Naive thymus-derived CD8-positive, alpha-beta T cell (primary cell): ENCODE measurements at places on chromosomes 5 and 9.

DNA sequence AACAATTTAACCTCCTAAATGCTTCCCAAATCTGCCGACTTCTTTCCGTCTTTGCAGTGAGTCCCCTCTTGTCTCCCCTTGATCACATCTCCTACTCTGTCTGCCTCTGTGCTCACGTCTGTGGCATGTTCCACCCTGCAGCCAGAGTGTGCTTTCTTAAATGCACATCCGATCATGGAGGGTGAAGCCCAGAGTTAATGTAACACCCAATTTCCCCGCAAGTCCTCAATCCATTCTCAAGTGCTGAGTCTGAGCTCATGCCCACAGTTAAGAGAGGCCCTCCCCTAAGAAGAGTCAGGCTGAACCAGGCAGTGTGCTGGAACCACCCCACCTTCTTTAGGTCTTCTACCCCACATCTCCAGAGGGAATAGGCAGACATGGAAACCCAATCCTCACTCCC, 164.8 kb downstream of the EPB41L4A start:
- no peak for DNase-seq

- no peak for DNase-seq
Observed at GRCh38 chr5:138610918-138611677, 35.9 kb upstream of the HSPA9 start.

DNA sequence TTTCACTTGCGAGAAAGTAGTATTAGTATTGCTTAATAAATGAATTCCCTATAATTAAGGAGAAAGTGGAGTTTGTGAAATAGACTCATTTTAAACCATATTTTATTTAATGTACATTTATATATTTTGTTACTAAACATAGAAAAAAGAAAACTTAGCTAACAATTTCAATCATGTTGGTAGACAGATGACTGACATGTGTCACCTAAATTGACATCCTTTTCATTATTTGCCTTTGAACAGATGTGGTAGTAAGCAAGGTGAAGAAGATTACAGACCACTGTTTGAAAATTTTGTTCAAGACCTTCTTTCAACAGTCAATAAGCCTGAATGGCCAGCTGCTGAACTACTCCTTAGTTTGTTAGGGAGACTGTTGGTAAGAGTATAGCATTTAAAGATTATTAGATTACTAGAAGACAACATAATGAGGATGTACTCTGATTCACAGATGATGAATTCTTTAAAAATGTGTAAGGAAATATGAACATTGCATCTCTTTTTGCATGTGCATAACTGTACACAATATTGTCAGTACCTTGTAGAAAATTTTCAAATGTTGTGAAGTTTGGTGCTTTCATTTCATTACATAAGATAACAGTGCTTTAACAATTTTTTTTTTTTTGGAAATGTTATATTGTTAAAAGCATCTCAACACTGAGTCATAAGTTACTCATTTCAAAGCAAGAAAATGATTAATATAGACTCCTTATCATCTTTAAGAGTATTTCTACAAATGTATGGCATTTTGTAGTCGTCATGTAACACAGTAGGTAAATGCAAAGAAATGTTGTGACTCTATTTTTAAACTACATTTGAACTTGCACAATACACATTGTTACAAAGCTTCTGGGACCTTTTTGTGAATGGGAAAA, 139.5 kb downstream of the NIPBL start:
- DNase-seq, result no peak

DNA sequence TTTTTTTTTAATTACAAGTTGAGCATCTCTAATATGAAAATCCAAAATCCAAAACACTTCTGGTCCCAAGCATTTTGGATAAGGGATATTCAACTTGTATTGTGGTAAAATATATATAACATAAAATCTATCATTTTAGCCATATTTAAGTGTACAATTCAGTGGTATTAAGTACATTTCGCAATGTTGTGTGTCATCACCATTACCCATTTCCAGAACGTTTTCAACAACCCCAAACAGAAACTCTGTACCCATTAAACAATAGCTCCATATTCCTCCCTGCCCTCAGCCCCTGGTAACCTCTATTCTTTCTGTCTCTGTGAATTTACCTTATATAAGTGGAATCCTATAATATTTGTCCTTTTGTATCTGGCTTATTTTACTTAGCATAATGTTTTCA, 24.9 kb downstream of the TICAM2 start:
- DNase-seq, result no peak

DNA sequence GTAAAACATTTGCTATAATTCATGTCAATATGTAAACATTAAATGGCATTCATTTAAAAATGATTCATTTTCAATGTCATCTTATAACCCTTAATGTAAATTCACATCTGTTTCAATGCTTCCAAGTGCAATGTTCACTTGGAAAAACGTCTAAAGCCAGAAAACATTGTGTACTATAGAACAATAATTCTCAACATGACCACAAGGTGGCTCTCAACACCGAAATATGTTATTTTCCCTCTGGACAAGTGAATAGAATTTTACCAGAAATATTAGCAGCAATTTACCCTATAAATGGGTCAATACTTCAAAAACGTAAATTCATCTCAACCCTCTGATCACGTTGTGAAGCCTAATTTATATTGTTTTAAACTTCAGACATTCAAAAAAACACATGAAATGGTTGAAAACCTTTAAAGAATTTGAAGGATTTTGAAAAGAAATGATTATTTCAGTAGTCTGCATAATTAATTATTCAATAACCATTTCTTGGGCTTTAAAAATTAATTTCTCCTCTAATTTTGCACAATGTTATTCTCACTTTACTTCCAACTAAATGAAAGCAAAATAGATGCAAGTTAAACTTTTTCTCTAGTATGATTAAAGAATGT, 11.0 kb downstream of the CDH10 start:
- no peak for DNase-seq

DNA sequence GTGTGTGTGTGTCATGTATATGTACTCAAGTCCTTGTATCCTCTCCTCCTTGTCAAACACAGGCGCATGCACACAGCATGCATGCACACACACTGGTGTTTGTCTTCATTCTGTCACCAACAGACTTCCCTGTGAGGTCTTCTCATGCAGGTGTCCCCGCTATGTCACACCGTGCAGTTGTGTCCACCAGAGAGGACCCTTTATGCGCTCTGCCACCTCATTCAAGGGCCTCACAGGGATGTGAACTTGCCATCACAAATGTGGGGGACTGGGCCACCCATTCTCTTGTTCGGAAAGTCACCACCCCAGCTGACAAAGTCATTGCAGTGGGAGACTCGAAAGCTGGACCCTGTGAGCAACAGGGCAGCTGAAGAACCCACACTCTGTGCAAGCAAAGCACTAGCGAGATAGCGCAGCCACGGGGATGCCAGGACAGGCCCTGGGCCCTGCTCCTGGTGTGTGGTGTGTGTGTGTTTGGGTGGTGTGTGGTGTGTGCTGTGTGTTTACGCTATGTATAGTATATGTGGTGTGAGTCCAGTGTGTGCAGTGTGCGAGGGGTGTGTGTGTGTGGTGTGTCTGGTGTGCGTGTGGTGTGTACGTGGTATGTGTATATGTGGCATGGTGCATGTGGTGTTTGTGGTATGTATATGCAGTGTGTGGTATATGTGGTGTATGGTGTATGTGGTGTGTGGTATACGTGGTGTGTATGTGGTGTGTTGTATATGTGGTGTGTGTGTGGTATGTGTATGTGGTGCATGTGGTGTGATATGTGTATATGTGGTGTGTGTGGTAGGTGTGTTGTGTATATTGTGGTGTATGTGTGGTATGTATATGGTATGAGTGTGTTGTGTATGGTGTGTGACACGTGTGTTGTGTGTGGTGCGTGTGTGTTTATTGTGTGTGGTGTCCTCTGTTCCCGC, 30.9 kb upstream of the NXNL2 start:
- DNase-seq, result no peak

DNA sequence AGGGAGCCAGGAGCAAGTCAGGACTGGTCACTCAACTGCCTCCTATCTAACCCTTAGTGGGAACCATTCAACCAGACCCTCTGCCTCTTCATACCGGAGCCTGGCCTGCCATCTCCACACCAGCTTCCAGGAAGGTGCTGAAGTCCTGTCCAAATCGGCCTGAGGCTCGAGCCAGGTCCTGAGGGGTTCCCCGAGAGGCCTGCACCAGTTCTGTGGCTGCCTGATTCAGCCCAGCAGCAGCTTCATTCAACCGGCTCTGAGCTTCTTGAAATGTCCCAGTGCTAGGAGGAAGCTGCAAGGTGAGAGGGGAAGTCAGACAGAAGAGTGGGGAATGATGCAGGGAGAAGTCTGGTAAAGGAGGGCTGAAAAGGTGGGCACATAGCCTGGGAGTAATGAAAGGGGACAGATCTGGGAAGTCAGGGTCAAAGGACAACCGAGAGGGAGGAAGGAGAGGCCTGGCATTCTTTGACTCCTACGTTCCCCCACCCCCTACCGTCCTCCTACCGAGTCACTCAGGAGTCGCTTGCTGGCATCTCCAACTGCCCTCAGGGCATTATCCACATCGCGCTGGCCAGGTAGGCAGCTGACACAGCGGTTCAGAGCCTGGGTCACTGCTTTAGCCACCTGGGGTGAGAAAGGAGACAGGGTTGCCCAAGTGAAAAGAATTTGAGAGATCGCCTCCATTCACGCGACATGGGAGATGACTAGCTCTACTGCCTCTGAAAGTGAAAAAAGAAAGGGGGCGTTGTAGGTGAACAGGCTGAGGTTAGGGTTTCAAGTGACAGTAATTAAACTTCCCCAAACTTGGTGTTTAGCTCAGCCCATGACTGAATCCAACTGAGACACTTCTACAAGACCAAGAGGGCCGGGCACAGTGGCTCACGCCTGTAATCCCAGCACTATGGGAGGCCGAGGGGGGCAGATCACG, 20.2 kb downstream of the TLN1 start:
- no peak for DNase-seq

GRCh38 chr5:80963521-80963895, 3.3 kb downstream of the RASGRF2 start:
- DNase-seq, result no peak

- DNase-seq, result no peak
Observed at GRCh38 chr5:134113363-134113889, 1.1 kb upstream of the TCF7 start.

DNA sequence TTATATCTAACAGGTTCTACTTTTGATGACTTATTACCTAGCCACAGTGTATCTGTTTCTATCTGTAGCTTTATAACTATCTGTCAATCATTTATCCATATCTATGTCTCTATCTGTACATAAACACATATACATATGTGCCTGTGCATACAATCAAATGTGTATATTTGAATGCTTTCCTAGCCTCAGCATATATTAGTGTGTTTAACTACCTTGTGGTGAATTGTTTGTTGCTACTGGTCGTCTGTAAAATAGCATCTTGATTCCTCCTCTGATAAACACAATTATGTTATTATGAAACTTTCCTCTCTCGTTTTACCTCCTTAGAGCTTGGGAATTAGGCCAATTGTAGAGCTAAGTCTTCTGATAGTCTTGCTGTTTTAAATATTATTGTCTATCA, 44.4 kb downstream of the PARP8 start:
- no peak for DNase-seq

DNA sequence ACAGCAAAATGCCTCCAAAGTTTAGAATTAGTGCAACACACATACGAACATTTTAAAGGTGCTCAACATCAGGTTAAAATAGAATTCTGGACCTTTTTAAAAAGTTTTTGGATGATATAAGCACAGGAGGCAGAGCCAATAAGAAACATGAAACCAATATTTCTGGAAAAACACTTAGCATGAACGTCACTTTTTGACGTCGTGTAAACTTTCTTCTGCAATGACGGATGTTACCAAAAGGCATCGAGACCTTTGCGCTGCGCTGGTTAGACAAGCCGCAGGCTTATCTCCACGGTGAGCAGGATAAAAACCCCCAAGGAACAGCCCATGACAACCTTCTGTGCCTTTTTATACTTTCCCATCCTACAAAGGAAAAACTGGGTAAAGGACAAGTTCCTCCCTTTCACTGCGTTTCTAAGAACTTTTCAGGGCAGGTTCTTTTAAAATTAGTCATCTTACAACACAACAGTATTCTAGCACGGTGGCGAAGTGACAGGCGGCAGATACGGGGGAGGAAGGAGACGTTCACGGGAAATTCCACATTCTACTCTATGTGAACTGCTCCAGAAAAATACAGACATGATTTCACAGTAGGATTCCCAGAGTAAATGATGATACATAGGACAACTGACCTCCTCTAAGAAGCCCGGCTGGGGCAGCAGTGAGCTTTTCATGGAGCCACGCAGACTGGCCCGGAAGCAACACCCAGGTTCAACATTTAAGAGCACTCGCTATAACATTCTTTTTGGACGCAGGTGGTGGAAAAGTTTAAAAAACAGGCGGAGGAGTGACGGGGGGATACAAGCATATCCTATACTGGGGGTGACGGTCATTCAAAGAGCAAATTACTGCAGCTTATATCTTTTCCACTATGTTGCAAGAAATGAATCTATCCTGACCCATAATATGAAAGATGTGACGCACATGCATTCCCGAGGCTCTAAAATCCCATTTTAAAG, 52.4 kb downstream of the USP20 start:
- DNase-seq, result no peak

DNA sequence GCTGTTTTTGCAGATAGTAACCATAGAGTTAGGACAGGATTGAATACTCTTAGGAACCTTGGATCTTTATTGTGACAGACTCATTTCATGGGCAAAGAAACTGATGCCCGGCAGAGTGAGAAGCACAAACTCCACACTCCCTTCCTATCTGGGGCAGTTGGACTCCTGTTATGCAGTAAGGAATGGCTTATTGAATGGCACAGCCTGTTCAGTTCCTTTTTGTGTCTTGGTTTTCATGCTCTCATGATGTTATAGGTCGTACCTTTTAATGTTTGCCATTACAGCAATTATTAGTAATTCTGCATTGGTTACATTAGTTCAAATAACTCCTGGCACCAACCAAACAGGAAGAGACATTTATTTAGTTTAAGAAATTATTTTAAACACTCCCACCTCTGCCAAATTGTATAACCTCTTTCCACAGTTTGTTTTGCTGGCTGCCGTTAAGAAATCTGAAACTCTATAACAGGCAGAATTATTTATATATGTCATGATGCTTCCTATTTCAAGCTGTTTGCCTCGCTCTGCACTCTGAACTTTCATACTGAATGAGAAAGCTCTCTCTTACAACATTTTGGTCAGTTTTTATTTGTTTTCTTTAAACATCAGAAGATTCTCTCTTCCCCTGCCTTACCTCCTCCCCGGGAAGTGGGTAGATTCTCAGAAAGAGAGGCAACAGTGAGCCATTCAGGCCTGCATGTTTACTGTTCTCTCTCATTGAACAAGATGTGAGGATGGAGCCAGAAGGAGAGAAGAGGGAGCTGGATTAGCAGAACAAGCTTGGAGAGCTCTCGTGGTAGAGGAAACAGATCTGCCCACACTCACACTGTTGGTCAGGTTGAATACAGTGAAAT, 144.4 kb downstream of the ARHGEF28 start:
- no peak for DNase-seq

GRCh38 chr9:92749071-92749933, 15.3 kb downstream of the BICD2 start:
- no peak for DNase-seq

DNA sequence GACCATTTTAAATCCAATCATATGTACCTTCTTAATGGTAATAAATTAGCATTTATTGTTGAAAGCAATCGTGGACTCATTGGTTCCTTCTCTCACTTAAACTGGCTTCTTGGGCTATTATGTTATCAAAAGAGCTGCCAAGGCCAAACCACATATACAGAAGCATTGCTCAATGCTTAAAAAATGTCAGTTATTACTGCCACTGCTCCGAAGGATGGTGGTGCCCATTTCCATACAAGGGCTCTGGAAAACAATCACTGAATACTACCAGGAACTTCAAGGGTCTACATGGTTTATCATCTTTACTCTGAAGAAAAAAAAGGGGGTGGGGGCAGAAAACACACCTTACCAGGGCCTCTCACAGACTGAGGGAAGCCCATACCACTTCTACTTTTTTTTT, 104.3 kb downstream of the GNAQ start:
- DNase-seq, result no peak
